Stimulated activated CD4-positive, alpha-beta T cell treated with anti-CD3 and anti-CD28 coated beads, Interleukin-15, amount 100 ng/mL, for 1 hour (primary cell): ENCODE measurements at places on chromosomes 2 and 18.

DNA sequence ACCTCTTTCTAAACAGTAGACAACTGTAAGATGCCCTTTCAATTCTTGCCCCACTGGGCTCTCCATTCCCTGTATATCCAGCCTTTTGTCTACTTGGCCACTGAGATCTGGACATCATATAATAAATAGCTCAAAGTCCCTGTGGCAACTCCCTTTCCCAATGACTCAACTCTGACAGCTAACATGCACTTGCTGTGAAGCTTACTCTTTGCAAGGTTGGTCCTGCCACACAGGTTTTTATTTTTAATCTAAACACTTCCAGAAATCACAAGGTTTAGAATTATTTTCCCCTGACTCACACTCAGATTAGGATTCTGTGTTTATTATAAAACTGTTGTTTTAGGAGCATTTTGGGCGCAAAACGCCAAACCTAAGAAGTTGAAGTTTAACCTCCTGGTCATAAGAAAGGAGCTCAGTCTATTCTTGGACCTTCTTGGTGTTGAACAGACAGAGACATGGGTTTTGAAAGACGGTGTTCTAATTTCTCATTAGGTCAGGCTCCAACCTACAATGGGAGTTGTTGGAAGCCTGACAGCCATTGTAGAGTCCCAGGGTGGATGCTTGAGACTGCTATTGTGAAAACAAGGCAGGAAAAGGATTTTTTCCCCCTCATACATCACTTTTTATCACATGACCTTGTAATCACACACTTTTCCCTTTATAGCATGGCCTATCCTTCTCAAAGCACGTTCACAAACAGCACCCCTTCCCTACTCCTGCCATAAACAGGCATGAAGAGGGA lies 124.7 kb upstream of the SERPINE2 start:
- no peak for DNase-seq

GRCh38 chr2:151973901-151974199 lies 125.0 kb downstream of the CACNB4 start:
- no peak for DNase-seq

DNA sequence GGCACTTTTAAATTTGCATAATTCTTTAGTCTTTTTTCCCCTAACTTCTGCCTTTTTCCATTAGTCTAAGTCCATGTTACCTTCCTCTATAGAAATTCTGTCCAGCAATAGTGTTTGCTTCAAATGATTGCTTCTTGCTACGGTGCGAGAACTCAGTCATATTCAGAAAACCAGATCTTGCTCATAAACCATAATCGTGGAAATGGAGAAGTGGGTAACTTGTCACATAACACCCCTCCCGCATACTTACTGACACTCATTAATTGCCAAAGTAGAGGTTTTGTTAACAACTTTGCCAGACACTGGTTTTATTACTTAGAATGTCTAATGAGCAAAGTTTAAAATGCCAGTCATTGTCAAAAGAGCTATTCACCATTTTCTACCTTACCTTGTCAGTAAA lies 94.3 kb upstream of the TWSG1 start:
- no peak for DNase-seq

- no peak for DNase-seq
Measured at GRCh38 chr2:60707750-60708371, 48.2 kb upstream of the PAPOLG start.

DNA sequence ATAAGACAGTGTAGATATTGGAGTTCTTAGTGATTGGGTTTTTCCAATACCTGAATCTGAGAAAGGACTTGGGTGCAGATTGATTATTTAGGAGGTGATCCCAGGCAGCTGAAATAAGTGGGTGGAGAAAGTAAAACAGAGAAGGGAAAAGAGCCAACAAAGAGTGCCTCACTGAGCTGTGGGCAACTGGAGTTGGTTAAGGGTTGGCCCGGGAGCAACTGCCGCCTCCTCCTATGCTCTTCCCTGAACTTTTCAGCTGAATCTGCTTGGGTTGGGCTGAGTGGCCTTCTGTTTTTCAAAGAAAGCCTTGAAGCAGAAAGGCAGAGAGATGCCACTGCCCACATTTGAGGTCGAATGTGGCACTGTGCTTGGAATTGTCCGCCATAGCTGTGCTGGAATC lies 20.9 kb upstream of the CCDC150 start:
- DNase-seq = no peak

GRCh38 chr2:216856406-216857065 lies 3.3 kb downstream of the TNP1 start:
- no peak for DNase-seq
